ENCODE measurements at places on chromosomes 3 and 15. TPM values are rescaled to one million over a fixed set of nuclear protein-coding genes. Genes with fewer than 3 reads are reported as not detected.

GRCh38 chr3:184040010-184040409 lies 8.5 kb downstream of the HTR3D start:
- no peaks in the 10 kb centered on the region for H3K4me1 ChIP-seq
- no peak overlapping the region for H3K27ac ChIP-seq
- H3K36me3 ChIP-seq = no peaks in the 10 kb centered on the region
- no peak overlapping the region for H3K4me3 ChIP-seq
- H3K27me3 ChIP-seq = no peaks in the 10 kb centered on the region

DNA sequence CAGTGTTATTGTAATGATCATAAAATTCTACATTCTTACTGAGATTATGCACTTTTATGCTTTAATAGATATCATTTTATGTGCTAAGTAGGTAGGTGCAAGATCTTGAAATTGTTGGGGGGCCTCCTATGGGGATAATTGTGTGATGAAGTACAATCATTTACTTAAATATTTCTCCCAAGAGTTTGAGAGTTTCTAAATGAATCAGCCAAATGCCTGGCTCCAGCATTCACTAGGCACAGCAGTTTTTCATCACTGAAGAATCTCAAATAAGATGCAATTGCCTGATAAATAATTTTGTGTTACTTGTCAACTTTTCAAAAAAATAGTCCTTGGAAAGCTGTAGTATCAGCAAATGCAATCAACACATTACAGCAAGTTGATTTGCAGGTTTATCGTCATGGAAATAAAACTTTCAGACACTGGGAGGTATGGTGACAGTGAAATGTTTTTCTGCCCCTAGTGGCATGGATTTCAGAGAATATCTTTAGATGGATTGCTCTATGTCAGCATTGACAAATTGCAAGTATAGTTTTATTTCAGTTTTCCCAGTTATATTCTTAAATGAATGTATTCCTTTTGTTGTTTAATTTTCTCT lies 167.1 kb downstream of the NEK11 start:
- no peak overlapping the region for H3K4me3 ChIP-seq
- no peak overlapping the region for H3K27ac ChIP-seq

DNA sequence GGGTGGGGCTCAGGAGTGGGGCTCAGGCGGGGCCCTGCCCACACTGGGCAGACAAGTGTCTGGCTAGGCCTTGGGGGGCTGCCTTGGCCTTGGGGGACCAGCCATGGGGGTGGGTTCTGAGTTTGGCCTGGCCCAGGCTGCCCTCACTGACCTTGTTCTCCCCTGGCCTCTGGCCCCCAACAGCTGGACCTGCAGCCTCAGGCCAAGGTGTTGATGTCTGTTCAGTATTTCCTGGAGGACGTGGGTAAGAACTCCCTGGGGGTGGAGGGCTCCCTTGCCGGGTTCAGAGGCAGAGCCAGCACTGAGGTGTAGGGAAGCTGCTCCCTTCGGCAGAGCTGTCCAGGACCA lies 20.0 kb downstream of the PRKCD start:
- no peak overlapping the region for H3K27ac ChIP-seq
- DNase-seq = no peak
- no peak overlapping the region for H3K4me3 ChIP-seq
- no peaks in the 10 kb centered on the region for H3K27me3 ChIP-seq

- H3K4me3 ChIP-seq = no peak overlapping the region
- H3K4me1 ChIP-seq = no peaks in the 10 kb centered on the region
- no peak for DNase-seq
- no peaks in the 10 kb centered on the region for H3K27me3 ChIP-seq
- no peaks in the 10 kb centered on the region for H3K36me3 ChIP-seq
These were observed 52.5 kb downstream of the PIAS1 start for GRCh38 chr15:68106656-68107055.

DNA sequence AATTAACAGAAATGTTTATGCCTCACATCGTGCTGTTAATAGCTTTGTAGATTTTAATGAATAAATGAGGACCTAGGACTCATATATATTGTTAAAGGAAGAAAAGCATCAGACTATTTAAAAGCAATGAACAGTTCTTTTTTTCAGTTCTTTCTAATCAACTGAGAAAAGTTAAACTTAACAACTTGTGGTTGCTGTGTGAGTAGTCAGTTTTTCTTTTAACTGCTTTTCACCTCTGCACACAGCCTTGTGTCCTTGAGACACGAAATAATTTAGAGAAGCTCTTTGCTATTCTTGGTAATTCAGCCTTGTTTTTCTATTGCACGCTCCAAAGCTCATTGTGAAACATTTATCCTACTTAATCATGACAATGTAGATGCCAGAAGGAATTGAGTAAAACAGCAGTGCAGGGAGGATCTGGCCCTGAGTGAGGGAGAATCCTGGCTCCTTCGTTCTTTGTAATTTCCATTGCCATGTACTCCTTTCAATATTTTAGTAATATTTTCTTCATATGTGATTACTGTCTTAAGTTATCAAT lies 499.0 kb downstream of the PYDC2 start:
- no peaks in the 10 kb centered on the region for H3K36me3 ChIP-seq
- H3K4me1 ChIP-seq = no peaks in the 10 kb centered on the region
- no peak overlapping the region for H3K4me3 ChIP-seq
- DNase-seq = no peak
- no peaks in the 10 kb centered on the region for H3K27me3 ChIP-seq

Gene GHRL
- total RNA-seq = not detected

GRCh38 chr3:40663280-40663679 lies 138.5 kb downstream of the ZNF621 start:
- H3K27ac ChIP-seq = no peak overlapping the region
- H3K4me3 ChIP-seq = no peak overlapping the region
- H3K27me3 ChIP-seq = no peaks in the 10 kb centered on the region
- no peaks in the 10 kb centered on the region for H3K4me1 ChIP-seq
- no peak for DNase-seq
- H3K36me3 ChIP-seq = no peaks in the 10 kb centered on the region

Gene LRRC49
- total RNA-seq = 6.3 TPM

Gene CSNK1G1
- total RNA-seq = 19.6 TPM

DNA sequence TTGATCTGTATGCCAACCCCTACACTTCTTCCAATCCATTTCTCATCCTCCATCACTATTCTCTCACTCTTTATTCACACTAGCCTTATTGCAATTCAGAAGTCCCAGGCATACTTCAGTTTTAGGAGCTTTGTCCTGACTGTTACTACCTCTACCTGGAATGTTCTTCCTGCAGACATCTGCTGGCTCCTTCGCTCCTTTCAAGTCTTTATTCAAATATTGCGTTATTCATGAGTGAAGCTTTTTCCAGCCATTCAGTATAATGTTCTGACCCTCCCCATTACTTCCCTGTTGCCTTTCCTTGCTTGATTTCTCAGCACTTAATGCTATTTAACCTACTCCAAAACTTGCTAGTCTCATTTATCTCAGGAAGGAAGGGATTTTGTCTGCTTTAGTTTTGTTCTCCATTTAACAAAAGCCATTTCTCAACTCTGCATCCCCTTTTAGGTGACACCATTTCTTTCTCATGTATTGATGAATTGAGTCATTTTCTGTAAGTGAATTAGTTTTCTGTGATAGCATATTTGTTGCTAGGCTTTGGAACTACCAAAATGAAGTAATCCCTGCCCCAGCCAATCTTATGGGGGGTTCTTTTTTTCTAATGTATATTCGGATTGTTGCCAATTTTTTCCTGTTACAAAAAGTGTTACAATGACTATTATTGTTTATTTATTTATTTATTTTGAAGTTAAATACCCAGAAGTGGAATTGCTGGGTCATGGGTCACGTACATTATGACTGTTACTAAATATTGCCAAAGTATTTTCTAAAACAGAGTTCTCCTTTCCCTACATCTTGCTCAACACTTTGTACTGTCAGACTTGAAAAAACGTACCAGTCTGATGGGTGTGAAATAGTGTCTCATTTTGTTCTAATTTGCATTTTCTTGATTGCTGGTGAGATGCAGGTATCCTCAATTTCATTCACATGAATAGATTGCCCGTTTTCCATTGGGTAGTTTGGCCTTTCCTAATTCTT lies 9.4 kb downstream of the ATP11B start:
- peaks cover 18% of the 10 kb centered on the region for H3K4me1 ChIP-seq
- no peaks in the 10 kb centered on the region for H3K27me3 ChIP-seq
- H3K36me3 ChIP-seq = no peaks in the 10 kb centered on the region
- no peak for DNase-seq
- no peak overlapping the region for H3K27ac ChIP-seq

DNA sequence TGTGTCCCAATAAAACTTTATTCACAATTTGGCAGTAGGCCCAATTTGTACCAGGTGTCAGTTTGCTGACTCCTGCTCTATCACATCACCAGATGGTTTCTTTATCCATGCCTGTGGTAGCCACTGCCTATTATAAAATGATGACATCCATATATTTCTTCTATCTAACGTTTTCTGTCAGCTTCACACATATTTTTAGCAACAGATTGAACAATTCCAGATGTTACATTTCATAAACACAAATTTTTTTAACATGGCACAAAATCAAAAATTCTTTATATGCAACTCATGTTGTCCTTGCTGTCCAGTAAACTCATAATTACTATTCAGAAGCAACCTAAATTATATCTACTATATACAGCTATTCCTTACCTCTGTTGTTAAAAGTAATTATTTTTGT lies 1371.6 kb downstream of the NSUN3 start:
- no peak overlapping the region for H3K27ac ChIP-seq
- no peaks in the 10 kb centered on the region for H3K36me3 ChIP-seq
- DNase-seq = no peak
- H3K4me3 ChIP-seq = no peak overlapping the region

GRCh38 chr3:56357266-56357665 lies 111.0 kb downstream of the ERC2 start:
- no peaks in the 10 kb centered on the region for H3K36me3 ChIP-seq
- H3K4me1 ChIP-seq = no peaks in the 10 kb centered on the region
- H3K4me3 ChIP-seq = no peak overlapping the region
- DNase-seq = no peak

GRCh38 chr3:97438131-97438530 lies 326.4 kb upstream of the ARL6 start:
- H3K4me1 ChIP-seq = no peaks in the 10 kb centered on the region
- no peak overlapping the region for H3K4me3 ChIP-seq
- H3K36me3 ChIP-seq = no peaks in the 10 kb centered on the region
- no peaks in the 10 kb centered on the region for H3K27me3 ChIP-seq
- no peak for DNase-seq

- H3K4me1 ChIP-seq = no peaks in the 10 kb centered on the region
- H3K27me3 ChIP-seq = peaks cover 4% of the 10 kb centered on the region
- no peaks in the 10 kb centered on the region for H3K36me3 ChIP-seq
- no peak overlapping the region for H3K27ac ChIP-seq
- no peak for DNase-seq
These were observed 411.5 kb upstream of the PROK2 start for GRCh38 chr3:72196377-72196929.

Gene GPR171
- not detected for total RNA-seq

DNA sequence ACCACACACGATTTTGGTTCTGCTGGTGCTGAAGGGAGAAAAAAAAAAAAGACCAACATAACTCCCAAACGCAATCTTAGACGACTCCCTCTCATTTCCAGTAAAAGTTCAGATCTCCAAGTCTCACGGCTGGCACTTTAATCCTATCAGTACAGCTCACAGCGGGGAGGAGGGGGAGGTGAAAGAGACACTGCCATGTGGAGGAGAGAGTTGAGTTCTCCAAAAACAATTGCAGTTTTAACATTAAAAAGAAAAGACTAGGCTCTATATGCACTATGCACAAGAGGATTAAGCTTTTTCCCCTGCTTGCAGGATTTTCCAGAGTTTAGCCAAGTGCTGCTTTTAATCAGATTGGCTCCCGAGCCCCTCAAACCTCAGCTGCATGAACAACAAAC lies 16.8 kb downstream of the BMF start:
- no peaks in the 10 kb centered on the region for H3K27me3 ChIP-seq
- peaks cover 57% of the 10 kb centered on the region for H3K4me1 ChIP-seq
- no peak overlapping the region for H3K27ac ChIP-seq

DNA sequence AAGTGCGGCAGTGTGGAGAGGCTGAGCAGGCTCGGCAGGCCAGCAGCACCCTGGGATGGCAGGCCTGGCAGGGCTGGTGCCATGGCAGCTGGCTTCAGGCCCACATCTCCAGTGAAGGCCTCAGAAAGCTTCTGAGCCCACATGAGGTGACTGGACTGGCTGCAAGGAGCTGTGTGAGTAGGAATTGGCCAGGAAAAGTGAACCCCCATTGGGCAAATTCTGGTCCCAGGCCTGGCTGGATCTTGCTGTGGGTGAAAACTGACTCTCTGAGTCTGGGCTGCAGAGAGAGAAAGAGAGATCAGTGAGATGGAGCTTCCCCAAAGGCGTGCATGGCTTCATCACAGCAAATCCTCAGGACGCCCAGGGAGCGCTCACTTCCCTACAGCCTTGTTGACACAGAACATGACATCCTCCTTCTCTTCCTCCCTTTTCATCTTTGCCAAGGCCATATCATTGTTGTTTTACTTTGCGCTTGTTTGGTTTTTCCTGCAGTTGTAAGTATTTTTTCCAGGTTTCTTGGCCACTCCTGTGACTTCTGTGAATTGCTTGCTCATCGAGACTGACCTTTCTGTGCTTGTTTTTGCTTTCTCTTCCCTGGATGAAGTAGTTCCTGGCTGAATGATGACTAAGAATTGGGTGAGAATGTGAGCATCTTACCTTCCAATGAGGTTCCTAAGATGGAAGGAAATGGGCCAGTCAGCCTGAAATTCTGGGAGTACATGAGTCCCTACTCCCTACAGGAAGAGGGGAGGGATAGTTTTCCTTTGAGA lies 299.1 kb downstream of the TLE3 start:
- H3K4me3 ChIP-seq = no peak overlapping the region
- no peaks in the 10 kb centered on the region for H3K36me3 ChIP-seq
- no peak overlapping the region for H3K27ac ChIP-seq
- DNase-seq = peak; percentile 38
- peaks cover 36% of the 10 kb centered on the region for H3K4me1 ChIP-seq

DNA sequence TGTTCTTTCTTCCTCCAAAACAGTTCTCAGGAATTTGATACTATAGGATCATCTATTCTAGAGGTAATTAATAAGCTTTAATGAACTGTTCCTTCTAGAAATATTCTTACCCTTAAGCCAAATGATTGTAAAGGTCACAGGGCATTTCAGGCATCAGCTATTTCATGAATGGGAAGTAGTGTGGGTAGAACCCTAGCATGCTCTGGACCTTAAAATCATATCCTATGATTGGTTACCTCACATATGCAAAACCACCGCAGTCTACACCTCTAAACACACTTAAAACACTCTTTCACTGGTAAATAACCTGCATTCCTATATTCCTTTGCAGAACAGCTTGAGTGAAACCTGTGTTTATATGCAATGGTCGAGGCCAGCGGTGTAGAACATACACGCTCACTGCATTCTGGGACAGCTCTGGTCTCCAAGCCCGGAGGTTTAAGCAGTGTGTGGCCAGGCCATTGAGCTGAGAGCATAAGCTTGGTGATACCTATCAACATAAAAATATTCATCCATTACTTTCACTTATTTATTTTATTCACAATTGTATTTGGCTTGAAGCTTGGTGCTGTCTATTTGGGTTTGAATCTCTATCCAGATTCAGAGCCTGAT lies 87.7 kb upstream of the RASGRP1 start:
- H3K4me1 ChIP-seq = no peaks in the 10 kb centered on the region
- H3K27me3 ChIP-seq = no peaks in the 10 kb centered on the region
- no peak for DNase-seq
- no peak overlapping the region for H3K27ac ChIP-seq

Gene CCDC39
- total RNA-seq = not detected

Gene CLDN16
- 0.20 TPM for total RNA-seq
